ENCODE measurements at places on chromosomes 3 and 15. TPM values are rescaled to one million over a fixed set of nuclear protein-coding genes. Genes with fewer than 3 reads are reported as not detected.

Gene CCR5
- total RNA-seq: not detected

Gene SYNPR
- total RNA-seq: not detected

Gene C3orf85
- total RNA-seq: not detected

Gene ATP10A
- total RNA-seq: 6.4 TPM

Gene TF
- total RNA-seq: under 0.01 TPM

Gene BNIP2
- total RNA-seq: 118 TPM

Gene CNOT10
- total RNA-seq: 29.2 TPM

Gene GALNT15
- total RNA-seq: 9.5 TPM

Gene SV2B
- under 0.01 TPM for total RNA-seq

Gene ZBTB20
- 6.5 TPM for total RNA-seq

Gene EFHB
- total RNA-seq: 0.42 TPM

Gene SLC9A9
- 2.8 TPM for total RNA-seq

Gene CASR
- total RNA-seq: not detected

Gene MYL3
- total RNA-seq: not detected

Gene FYCO1
- 19.3 TPM for total RNA-seq

Gene MUC20
- total RNA-seq: not detected

Gene SCN11A
- total RNA-seq: not detected

Gene IGSF10
- 1.6 TPM for total RNA-seq

Gene OXTR
- total RNA-seq: 31.7 TPM

Gene RARB
- total RNA-seq: 50.8 TPM

Gene ZNF280D
- total RNA-seq: 26.4 TPM
